ENCODE measurements at places on chromosomes 6 and 20.

DNA sequence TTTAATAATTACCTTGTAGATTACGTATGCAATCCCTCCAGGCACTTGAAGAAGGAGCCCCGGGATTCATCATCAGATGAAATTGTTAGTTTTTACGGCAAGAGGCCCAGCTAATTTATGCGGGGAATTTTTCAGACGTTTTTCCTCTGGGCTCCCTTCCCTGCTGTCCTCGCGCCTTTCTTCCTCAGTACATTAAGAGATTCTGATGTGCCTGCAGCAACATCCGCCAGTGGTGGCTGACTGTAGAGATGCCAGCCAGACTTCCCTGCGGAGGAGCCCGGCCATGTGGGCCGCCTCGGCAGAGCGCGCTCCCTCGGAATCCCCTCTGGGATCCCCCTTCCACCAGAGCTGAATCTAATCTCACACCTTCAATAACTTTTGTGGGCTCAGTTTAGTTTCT lies 46.4 kb upstream of the POU3F2 start:
- no peak for DNase-seq

DNA sequence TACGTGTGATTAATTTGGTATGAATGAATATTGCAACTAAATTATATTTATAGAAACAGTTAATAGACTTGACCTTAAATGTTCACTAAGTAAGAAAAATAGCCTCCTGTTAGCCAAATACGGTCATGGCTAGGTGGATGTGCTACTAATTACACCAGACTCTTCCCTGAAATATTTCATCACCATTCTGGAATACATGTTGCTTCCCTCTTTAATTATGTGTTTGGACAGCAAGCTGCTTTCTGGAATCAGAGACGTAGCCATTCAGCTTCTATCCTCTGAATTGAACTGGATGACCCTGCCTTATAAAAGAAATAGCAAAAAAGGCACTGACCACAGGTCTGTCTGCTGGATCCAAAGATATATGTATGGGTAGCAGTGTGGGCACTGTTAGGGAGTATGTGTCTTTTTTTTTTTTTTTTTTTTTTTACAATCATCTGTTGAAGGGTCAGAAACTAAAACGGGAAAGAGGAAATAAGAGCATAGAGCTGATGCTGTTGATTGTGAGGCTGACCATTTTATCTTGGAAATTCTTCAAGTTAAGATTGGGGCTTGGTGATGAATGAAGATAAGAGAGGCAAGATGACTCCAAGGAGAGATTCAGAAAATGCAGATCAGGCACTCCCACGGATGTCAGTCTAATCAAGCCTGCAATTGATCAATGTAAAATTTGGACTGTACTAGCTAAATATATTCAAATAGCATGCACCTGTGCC lies 283.2 kb upstream of the HSF2 start:
- no peak for DNase-seq

GRCh38 chr6:157329829-157330228 lies 6.5 kb upstream of the TMEM242 start:
- no peak for DNase-seq

- no peak for DNase-seq
These were observed 666.6 kb upstream of the CITED2 start for GRCh38 chr6:140041056-140041455.

GRCh38 chr6:83781506-83781905 lies 71.7 kb upstream of the RIPPLY2 start:
- DNase-seq, result no peak

DNA sequence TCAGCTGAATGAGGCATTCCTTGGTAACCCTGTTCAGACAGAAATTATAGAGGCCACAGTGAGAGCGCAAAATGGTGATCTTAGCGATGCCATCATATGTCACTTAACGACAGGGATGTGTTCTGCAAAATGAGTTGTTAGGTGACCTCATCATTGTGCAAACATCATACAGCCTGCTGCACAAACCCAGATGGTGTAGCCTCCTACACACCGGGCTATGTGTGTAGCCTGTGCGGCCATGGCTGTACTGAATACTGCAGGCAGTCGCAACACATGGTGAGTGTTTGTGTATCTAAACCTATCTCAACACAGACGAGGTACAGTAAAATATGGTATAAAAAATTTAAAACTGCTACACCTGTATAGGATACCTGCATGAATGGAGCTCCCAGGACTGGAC lies 234.1 kb upstream of the PMEPA1 start:
- DNase-seq, result no peak

- no peak for DNase-seq
These were observed 187.6 kb downstream of the CD83 start for GRCh38 chr6:14305131-14305530.

DNA sequence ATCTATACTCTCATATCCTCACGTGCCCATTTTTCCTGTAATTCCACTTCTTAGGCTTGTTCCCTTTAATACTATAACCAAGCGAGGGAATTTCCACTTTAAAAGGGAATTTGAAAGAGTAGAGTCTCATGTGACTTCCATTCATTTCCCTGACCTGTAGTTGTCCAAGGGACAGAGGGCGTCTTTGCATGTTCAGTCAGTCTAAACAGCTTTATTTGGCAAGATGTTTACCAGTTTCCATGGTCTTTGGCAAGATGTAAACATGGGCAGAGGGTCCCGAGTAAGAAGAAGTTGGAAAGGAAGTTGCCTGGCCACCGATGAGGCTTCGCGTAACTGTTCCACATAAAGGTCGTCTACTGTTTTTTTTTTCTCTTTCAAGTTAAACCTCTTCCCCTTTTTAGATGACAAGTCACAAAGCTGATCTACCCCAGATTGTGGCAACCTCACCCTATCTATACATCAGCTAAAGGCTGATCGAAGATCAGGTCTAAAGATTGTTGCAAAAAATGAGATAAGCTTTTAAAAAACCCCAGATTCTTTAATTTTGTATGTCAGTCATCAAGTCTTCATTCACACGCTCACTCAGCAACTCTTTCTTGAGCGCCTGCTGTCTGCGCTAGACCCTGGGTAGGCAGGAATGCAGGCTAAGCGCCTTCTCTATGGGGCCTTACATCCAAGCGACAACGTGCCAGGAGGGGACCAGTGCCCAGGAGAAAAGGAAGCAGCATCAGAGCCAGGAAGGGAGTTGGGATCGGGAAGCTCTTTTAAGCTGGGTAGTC lies 31.7 kb upstream of the CCR6 start:
- no peak for DNase-seq

DNA sequence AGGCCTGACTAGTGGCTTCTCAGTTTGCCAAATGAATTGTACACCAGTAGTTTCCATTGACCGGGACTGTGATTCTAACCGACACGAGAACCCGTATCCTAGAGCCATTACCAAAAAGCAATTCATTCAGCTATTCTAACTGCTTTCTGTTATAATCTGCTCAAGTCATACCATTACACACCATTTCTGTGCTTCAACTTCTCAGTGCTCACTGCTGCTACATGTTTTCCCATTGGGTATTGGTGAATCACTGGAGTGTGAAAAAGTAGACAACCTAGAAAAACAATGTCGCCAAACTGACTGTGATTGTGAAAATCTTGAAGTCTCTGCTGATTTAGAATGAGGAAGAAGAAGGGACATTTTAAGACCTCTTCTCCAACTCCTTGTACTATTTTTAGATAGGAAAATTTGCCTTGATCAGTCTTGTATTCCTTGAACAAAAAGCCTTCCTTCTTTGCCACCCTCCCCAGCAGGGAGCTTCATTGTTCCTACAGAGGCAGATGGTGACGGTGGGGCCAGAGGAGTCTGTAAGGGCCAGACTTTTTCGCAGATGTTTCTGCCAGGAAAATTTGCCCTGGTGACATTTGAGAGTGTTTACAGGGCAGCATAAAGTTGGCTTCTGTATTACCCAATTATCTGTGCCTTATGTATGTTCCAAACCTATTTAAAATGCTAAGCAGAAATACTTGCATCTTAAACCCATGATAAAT lies 31.7 kb upstream of the MAP3K4 start:
- DNase-seq, result no peak

DNA sequence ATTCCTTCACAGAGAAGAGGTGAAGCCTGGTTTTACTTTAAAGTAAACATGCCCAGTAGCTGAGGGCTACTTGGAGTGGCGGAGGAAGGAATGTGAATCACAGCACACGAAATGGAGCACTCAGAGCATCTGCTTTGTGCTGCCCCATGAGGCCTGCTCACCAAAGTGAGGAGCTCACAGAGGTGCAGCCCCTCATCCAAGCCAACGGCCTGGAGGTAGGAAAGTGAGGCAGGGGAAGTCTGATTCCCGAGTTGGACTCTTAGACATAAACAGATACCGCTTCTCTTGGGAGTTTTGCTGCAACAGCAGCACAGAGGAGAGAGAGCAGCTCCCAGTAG lies 3.6 kb downstream of the YTHDF1 start:
- no peak for DNase-seq

DNA sequence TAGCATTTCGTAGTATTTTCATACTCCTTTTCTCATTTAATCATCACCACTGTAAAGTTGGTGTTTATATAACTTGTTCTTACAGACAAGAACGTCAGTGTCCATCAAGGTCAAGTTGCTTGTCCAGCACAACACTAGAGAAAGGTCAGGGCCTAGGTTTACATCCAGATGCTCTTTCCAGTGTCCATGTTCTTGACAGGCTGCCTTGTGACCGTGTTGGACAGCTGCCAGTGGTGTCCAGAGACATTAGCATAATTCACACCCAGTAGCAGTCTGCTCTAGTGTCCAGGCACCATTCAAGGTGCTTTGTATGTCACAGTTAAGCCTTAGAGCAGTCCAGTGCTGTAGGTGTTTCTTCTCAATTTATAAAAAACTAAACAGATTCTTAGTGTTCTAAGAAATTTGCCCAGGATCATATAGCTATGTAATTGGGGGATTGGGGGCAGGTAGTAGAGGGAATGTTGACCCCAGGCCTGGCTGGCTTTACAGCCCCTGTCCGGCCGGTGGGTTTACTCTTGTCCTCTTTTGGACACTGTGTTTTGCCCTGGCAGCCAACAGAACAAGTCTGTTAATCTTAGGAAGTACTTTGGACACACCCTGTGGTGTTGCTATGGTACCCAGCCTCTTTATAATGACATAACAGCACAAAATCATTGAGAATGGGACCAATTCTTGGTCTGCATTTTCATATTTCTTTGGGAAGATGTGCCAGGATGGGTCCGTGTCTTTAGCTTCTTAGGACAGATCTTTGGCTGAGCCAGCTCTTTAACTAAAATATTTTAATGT lies 8.0 kb downstream of the STK35 start:
- DNase-seq, result no peak

- DNase-seq, result no peak
These were observed 468.2 kb upstream of the ARID1B start for GRCh38 chr6:156309017-156309416.

DNA sequence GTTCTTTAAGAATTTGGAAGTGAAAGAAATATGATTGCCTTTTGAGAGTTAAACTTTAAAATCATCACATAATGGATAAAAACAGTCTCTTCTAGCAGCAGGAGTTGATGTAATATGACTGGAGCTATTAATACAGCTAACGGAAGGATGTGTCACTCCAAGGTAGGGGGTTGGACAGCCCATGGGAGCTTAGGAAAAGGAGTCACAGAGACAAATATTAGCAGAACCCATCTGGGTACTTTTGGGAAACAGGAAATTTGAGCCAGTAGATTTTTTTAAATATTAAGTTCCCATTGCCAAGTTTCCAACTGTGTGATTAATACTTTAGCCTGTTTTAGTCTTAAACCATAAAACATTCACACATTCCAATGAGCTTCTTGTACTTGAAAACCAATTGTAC lies 164.7 kb upstream of the RIMS1 start:
- no peak for DNase-seq

DNA sequence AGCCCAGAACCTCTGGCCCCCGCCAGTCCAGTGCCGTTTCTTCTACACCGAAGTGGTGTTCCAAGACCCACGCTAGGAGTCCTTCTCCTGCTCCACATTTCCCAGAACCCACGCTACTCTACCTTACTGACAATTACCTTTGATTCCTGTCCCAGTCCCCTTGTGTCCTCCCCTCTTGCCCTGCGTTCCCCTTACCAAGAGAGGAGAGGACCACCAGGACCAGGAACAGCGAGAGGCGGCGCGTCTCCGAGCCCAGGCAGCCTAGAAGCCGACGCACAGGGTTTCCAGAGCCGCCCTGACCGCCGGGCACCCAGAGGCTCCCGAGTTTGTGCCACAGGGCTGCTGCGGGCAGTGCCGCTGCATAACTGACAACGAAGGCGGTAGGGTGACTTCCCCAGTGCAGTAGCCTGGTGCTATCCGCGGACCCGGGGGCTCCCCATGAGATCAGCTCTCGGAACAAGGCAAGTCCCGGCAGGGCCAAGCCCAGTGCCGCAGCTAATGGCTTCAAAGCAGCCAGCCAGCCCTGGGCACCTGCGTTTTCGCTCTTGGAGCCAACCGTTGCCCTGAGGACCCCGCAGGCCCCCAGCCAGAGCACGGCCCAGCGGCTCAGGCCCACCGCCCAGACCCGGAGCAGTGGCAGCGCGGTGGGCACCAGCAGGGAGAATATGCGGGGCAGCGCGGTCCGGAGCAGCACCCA lies 512 bp downstream of the TAP1 start:
- DNase-seq, result peak; percentile 51

GRCh38 chr6:71498638-71499037 lies 210.0 kb downstream of the OGFRL1 start:
- no peak for DNase-seq

DNA sequence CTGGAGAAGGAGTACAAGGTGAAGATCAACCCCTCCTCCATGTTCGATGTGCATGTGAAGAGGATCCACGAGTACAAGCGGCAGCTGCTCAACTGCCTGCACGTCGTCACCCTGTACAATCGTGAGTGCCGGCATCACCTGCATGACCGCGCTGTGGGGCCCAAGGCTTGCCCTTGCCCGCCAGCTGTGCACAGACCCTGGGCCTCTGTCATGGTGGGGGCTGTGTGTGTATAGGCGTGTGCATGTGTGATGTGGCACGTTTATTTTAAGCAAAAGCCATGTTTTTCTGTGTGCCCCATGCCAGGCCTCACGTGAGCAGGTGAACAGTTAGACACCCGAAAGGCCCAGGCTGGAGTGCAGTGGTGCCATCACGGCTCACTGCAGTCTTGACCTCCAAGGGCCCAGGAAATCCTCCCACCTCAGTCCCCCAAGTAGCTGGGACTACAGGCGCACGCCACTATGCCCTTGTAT lies 36.3 kb downstream of the PYGB start:
- DNase-seq, result no peak

- DNase-seq, result no peak
These were observed 71.7 kb downstream of the GRM4 start for GRCh38 chr6:34074064-34074742.

DNA sequence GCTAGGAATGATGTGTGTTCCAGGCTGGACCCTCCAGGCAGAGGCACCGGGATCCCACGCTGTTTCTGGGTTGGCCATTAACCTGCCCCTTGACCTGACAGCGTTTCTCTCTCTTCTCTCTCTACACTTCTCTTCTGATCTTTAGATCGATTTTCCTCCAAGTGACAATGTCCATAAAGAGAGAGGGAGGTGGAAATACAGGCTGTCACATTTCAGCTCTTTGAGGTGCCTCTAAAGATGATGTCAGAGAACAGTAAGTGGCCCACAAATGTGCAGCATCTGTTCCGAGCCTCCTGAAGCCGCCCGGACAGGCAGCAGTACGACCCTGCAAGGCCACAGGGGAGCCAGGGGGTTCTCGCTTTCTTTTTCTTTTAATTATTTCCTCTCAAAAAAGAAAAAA lies 2.5 kb upstream of the SLCO4A1 start:
- no peak for DNase-seq

- DNase-seq, result no peak
These were observed 123.6 kb upstream of the LRFN2 start for GRCh38 chr6:40710626-40711330.
